NCI-H446 treated with DMSO at 0.1 percent for 48 hours (cell line): ENCODE measurements at places on chromosomes 16 and 17.

GRCh38 chr17:36864827-36865430, 72.3 kb upstream of the LHX1 start:
- no peak for DNase-seq

DNA sequence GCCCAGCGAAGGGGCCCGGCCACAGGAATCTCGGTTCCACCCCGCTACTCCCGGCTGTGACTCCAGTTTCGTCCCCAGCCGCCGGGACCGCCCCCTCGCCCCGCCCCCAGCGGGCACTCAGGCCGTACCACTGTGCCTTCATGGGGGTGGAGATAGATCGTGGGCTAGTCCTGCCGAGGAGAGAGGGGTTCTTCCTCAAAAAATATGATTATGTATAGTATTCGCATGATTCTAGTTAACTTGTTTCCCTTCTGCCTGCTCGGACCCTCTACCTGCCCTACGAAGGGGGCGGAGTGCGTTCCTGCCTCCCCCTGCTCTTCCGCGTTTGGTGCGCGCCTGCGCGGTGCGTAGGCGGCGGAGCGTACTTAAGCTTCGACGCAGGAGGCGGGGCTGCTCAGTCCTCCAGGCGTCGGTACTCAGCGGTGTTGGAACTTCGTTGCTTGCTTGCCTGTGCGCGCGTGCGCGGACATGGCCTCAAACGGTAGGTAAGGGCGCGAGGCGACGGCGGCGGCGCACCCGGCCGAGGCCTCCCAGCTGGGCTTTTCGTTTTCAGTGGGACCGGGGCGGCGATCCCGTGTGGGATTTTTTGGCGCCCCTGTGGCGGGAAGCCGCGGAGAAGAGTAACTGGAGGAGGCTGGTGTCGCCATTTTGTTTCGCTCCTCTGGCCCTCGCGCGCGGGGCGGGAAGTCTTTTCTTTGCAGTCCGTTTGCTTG, at the start of gene FUS:
Gene FUS (plus strand): TSS at position 393 of the 713 bp plus-strand sequence. CDS start 76 bp downstream, at position 469.
- peak; percentile 78 for DNase-seq

GRCh38 chr16:52578829-52579498, 32.0 kb upstream of the TOX3 start:
- no peak for DNase-seq

DNA sequence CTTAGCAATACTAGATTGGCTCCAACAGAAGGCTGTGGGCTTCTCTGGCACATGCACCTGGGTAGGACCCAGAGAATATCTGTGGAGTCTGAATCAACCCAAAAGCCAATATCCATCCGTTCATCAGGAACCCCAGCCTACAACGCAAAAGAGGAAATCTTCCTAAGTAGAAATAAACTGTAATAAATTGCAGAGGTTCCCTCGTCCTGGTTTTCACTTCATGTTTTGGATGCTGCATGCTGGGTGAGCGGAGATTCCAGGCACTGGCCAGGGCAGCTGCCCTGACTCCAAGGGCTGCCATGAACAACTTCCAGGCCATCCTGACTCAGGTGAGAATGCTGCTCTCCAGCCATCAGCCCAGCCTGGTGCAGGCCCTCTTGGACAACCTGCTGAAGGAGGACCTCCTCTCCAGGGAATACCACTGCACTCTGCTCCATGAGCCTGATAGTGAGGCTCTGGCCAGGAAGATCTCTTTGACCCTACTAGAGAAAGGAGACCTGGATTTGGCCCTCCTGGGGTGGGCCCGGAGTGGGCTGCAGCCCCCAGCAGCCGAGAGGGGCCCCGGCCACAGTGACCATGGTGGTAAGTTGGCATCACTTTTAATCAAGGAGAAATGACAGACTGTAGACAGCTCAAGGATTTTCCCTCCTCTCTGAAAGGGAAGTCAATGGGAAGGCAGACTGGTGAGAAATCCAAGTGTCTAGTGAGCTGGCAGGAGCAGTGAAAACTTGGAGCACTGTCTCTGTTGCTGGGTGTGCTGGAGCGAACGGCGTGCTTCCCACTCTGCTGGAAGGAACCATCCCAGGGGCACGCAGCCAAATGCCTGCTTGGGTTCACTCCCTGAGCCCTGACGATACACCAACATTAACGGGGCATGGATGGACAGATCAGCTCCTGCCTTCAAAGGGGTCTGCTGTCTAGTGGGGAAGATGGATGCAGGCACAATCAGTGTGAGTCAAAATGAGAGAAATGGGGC, 10.7 kb upstream of the CIITA start:
- no peak for DNase-seq

- DNase-seq = no peak
Observed at GRCh38 chr16:50289950-50290764, 23.8 kb downstream of the ADCY7 start.

DNA sequence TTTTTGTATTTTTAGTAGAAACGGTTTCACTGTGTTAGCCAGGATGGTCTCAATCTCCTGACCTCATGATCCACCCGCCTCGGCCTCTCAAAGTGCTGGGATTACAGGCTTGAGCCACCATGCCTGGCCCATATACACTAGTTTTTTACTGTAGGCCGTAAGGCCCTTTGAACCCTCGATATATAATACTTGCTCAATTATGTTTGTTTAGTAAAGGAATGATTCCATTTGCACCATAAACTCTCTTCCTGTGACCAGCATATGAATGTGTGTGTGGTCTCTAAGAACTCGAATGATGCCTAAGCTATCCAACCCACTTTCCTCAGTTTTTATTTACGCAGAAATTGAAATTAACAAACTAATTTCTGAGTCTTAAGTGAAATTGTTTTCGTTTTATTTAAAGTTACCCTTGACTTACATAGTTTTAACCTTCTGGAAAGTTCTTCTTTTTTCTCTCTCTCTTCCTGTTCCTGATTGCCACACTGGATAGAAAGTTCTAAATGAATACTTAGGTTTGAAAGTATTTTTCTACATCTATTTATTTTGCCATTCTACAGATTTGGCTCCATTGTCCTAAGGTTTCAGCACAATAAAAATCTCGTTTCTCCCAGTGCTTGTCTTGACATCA, 37.9 kb downstream of the PIGL start:
- no peak for DNase-seq

DNA sequence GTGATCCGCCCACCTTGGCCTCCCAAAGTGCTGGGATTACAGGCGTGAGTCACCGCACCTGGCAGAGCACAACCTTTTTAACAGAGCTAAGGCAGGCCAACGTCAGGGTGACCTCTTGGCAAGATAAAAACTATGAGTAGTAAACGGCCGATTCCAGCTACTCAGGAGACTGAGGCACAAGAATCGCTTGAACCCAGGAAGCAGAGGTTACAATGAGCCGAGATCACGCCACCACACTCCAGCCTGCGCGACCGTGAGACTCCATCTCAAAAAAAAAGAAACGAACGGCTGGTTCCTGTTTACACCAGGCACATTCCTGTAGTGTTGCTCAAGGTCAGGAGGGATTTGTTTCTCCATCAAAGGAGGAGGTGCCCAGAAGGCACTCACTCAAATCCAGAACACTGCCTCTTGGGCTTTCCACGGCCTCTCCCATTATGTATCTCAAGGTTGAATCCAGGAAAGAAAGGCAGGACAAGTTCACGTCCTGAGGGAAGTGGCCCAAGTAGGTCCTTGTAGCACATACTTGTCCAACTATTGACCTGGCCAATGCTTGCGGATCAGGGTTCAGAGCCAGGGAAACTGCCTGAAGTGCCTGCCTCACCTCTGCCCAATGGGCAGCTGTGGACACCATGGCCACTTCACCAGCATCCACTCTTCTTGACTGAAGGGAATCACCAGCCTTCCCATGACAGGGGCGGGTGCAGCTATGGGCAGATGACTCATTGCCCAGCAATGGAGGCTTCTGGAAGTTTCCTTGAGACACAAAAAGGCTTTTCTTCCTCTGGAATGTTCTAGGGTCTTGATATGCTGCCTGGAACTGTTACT, 13.5 kb downstream of the KNOP1 start:
- no peak for DNase-seq

DNA sequence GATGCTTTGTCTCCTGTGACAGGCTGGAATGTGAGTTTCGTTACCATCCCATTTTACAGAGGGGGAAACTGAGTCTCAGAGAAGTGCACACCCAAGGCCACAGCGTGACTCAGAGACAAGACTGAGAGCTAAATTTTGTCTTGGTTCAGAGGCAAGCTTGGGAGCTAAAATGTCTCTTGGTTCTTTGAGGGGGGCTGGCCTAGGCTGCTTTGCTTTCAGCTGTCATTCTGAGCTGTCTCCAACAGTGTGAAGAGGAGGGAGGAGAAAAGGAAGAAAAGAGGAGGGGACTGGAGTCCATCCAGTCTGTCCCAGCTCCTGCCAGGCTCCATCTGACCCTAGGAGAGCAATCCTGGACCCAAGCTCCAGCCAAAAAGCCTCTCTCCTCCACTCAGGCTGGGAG, at the start of gene CLEC19A:
Gene CLEC19A (plus strand): TSS at position 301 of the 400 bp plus-strand sequence. CDS start 121 bp downstream, outside the sequence.
- DNase-seq = no peak

- DNase-seq = no peak
Observed at GRCh38 chr17:16980813-16981731, 9.2 kb upstream of the TNFRSF13B start.

DNA sequence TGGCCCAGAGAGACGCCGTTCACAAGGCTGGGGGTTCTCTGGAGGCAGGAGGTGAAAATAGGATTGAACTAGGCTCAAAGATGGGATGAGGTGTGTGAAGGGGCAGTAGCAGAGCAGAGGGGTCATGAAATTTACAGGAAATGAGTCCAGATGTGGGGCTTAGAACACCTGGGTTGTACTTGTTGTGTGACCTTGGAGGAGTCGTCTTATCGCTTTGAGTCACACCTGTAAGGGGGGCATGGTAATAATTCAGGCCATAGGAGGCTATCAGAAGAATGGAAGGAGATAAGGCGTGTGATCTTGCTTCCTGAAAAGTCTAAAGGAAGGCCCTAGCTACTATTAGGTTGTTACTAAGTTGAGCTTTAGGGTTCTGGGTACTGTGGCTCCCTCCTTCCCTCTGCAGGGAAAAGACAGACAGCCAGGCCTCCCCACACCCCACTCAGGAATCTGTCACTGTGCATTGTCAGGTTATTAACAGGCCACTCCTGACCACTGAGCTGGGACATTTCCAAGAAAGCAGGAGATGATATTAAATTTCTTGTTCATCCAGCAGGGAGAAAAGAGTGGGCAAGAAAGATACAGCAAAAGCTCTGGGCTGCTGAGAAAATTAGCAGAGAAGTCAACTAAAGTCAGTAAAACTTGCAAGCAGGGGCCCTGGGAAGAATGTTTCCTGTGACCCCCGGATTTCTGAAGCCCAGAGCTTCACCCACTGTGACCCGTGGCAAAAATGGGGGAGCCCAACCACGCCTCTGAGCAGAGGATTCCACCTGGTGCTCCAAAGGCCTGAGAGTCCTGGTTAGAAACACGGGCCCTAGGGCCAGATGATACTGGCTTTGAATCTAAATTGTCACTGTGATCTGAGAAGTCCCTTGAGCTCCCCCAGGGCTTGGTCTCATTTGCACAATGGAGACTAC, 6.0 kb upstream of the CDC42EP4 start:
- no peak for DNase-seq

DNA sequence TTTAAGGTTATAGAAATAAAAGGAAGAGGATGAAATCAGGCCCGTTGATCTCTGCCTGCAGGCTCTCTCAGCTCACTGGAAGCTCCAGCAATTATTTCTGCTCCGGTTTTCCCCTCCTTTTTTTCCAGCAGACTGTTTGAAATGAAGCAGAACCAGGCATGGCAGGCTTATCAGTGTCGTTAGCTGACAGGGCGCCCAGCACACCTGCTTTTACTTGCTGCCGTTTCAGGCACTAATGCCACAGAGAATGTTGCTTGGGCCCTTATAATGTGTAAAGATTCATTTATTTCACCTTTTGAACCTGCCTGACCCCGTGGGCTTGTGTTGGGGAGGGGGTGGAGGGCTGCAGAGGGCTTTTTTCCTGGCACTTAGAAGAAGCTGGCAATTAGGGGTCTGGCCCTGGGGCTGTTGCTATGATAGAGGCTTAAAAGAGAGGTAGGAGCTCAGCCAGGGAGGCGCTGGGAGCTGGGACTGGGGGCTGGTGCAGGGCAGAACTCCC, 108.1 kb downstream of the IRX3 start:
- no peak for DNase-seq

DNA sequence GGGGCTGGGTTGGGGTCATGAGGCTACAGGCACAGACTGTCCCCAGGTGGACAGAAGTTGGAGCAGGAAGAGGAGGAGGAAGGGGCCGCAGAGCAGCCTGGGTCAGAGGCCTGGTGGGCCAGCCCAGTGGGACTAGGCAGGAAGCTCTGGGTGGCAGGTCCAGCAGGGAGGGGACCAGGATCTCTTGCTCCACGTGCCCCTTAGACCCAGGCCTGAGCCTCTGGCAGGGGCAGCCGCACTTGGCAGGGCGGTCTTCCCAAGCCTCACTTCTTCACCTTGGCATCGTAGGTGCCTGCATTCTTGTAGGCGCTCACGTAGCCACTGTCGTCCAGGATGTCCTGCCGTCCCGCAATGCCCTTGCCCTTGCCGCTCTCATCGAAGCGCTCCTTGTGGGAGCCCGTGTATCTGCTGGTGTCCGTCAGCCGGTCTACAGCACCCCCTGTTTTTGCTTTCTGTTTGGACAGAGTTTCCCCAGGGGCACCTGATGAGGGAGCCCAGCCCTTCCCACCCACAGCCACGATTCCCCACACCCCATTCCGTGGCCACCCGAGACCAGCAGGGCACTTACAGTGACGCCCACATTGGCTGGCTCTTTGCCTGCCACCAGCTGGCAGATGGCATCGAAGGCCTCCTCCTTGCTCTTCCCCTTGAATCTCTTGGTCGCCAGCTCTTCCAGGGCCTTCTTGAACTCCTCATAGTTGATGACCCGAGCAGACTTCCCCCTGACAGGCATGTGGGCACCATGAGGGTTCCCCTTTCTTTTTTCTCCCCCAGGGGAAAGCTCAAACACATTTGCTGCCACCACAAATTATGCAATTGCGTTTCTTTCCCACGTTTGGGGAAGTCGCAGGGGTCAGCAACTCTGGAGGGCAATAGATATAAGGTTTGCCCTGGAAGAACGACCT, 3.1 kb downstream of the TPPP3 start:
- no peak for DNase-seq

DNA sequence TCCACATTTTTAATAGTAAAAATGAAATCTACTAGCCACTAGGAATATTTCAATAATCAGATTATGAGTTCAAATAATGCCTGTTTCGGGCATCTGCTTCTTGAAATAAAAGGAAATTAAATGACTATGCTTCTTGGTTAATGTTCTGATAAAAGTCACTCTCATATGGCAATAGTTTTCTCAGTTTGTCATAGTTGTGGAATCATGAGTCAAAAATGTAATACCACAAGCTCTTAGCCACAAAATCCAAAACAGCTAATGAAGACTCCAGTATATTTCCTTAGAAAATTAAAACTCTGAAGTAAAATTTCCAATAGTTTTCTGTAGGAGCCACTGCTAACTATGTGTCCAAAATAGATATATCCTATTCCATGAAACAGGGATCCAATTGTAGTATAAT, 676.3 kb upstream of the CDH8 start:
- DNase-seq = no peak

- no peak for DNase-seq
Observed at GRCh38 chr17:77282524-77283515, 142.1 kb downstream of the SEC14L1 start.

DNA sequence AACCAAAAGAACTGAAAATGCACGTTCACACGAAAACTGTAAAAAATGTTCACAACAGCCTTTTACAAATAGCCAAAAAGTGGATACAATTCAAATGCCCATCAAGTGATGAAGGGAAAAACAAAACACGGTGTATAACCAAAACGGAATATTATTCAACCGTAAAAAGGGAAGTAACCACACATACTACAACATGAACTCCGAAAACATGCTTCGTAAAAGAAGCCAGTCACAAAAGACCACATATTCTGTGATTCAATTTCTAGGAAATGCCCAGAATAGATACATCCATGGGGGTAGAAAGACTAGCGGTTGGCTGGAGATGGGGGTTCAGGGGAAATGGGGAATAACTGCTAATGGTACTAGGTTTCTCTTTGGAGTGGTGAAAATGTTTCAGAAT, 81.5 kb upstream of the TRAP1 start:
- no peak for DNase-seq

GRCh38 chr16:26395700-26396099, 671.0 kb upstream of the C16orf82 start:
- no peak for DNase-seq
